ENCODE measurements at places on chromosomes 3 and 15.
A peak's percentile ranks its signal among the peaks of the same experiment; 100 is the strongest.

- no peak for DNase-seq
Measured at GRCh38 chr15:65884511-65884910, 15.2 kb downstream of the RAB11A start.

DNA sequence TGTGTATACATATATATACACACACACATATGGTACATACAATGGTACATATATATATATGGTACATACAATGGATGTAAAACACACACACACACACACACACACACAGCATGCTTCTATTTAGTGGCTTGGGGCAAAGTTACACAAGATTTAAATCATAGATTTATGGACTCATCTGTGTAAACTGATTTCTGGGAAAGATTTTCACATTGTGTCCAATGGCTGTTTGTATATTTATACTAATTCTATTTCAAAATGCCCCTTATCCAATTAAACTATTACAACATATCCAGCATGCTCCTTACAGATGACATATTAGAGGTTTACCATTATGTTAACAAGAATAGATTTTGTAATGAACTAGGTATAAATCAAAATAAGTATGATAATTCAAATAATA, 94.9 kb downstream of the ANO10 start:
- no peak for DNase-seq

GRCh38 chr3:180036671-180037455, at the start of gene PEX5L:
TSS of gene PEX5L (minus strand) at chr3:180036937. CDS start at chr3:180036599, 338 bp downstream.
- DNase-seq = peak; percentile 26

GRCh38 chr3:139052802-139053600, 8.3 kb upstream of the PRR23C start:
- DNase-seq = no peak

- DNase-seq = no peak
Measured at GRCh38 chr3:73404435-73404834, 220.3 kb downstream of the PDZRN3 start.

- DNase-seq = no peak
Measured at GRCh38 chr3:183046883-183047282, 52.4 kb downstream of the MCCC1 start.

GRCh38 chr3:186644683-186645082, 4.5 kb downstream of the FETUB start:
- DNase-seq = no peak

DNA sequence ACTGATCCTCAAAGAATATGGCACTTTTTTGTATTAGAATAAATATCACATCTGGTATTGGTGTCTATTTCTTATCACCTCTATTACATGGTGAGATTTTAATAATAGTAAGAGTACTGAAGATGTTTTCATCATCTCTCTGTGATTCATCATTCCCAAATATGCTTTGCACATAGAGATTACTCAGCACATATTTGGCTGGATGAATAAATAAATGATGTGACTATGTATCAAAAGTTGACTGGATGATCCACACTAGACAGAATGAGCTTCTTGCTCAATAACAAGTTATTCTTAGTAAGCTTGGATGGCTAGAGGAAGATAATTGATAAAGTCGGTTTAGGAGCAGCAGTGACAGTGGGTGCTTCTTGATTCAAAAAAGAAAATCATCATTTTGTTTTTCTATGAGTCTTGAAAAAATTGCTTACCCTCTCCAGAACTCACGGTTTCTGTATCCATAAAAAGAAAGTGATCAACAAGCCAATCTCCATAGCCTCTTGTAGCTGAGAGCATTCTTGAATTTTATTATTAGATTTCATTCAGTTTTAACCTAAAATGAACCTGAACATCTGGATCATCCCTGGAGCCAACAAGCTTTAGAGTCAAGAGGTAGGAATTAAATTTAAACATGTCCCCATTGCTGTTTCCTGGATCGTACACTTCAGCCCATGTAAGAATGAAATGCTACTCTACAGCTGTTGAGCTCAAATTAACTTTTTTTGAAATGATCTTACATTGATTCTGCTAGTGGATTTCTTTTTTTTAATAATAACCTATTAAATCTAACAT, 104.8 kb upstream of the OSTN start:
- DNase-seq = no peak

- DNase-seq = no peak
Measured at GRCh38 chr15:51288143-51289065, 50.0 kb downstream of the CYP19A1 start.

DNA sequence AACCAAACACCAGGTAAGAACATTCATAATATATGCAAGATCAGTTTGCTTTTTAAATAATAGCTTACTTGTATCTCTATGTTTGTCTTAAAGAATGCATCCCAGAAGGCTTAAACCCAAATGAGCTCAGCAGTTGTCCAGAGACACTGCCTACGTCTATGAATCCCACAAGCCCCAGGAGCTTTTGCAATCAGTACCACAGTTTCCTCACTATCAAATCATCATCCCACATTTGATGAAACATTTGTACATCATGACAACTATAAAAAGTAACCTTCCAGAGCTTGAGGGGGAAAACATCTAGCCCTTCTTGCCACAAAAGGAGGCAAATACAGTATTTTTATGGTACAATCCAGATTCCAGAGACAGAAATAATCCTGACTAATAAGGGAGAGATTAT, 63.7 kb downstream of the ATP8B4 start:
- no peak for DNase-seq

DNA sequence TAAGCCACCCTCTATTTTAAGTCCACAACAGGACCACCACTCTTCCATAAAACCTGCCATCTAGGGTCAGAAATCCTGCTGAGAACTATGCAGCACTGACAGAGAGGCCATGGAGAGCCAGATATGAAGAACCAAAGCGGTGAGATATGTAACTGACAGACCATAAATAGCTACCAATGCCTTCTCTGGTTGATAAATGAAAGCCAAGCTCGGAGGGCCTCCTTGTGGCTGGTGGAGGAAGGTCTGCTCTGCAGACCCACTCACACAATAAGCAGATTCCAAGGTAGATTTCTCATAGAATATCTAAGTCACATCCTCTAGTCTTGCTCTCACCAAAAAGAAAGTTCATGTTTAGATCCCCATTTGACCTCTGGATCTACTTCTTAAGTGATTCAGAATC, 38.9 kb downstream of the RYK start:
- no peak for DNase-seq

DNA sequence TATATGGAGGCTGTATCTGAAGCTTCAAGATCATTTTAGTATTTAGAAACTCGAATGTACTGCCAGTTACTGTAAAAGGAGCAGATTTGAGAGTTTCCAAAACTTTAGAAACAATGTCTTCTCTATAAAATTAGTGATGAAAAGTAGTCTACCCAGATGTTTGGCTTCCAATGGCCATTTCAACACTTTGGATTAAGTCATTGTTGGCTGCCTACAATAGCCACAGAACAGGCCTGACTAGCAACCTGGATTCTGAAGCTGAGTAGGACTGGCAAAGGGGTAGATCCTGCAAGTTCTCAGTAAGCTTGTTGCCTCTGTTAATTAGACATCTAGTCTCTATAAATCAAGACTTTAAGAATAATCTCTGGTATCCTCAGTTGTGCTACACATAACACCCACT, 239.0 kb upstream of the KCNMB2 start:
- no peak for DNase-seq

- DNase-seq = peak; percentile 14
Measured at GRCh38 chr3:159280386-159281191, 478.7 kb downstream of the MFSD1 start.

DNA sequence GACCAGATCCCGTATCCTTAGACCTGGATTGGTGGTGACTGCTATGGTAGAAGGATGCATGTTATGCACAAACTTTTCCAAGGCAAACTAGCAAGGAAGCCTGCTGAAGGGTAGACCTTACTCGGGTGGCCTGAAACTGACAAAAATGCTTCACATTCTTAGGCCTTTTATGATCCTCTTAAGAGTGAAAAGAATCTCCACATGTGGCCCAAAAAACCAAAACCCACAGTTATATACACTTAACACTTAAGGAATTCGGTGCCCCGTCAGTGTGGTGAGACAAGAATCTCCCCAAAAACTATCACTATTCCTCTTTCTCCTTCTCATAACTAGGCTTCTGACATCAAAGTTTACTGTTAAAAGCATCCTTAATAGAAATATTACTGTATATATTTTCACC, 130.1 kb upstream of the SOX2 start:
- DNase-seq = no peak

DNA sequence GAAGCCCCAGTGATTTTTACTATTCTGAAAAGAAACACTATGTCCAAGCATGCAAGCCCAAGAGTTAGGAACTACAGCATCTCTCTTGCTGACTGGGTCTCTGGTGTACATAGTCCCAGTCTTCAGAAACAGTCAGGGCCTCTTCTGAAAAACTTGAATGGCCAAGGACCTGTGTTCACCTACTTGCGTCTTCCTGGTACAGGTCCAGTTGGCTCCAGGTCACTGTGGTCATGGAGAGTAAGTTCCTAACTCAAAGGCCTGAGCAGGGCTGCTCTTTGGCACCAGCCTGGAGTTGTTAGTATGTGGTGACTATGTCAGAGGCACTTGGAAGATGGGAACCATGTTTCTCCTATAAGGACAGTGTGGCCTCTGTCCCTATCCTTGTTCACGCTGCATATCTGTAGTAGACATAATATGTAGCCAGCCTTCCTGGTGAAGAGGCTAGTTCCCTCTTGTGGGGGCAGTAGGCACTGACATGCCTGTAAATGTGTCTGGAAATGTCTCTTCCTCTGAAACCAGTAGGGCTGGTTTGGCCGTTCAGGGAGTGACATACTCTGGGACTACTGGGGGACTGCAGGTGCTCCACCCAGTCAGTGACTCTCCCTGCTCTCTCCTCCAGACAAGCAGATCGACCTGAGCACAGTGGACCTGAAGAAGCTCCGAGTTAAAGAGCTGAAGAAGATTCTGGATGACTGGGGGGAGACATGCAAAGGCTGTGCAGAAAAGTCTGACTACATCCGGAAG, 2.6 kb upstream of the RBM15B start:
- DNase-seq = no peak

DNA sequence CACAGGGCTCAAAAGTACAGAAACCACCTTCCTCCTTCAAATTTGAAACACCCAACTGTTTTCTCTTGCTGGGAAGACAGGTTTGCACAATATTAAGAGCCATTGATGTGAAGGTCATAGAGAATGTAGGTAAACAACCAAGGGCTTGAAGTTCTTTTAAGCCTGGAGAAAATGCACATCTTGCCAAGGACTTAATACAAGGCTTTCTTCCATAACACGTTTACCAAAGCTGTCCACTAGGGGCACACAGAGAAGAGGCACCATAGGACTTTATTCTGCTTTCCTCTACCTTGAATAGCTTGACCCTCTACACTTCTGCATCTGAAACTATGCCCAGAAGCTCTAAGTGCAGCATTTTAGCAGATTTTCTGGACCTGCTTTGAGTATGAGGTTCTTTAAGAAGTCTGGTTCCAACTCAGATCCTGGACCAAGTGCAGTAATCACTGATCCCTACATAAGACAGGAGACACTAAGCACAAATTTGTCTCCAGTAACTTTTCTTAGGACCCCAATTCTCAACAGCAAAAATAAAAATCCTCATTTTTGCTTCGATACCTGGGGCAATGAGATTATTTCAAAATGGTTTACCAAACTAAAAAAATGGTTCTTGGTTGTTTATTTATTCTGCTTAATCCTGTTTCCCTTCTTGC, 138.0 kb downstream of the FBN1 start:
- DNase-seq = no peak

DNA sequence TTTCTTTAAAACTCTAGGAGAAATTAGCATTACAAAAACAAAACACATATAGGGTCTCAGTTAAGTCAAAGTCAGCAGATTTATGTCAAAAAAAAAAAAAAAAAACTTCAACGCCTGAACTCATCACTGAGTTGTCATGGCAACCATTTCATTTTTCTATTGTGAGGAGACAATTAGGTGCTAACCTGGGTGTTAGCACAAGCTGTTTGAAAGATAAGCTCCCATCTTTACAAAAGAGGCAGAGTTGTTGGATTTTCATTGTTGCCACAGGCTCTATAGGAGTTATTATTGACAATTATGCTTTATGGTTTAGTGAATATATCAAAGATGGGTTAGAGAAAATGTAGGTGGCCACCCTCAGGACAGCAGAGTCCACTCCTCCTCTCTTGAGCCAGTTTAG, 806.9 kb downstream of the GRM7 start:
- no peak for DNase-seq

DNA sequence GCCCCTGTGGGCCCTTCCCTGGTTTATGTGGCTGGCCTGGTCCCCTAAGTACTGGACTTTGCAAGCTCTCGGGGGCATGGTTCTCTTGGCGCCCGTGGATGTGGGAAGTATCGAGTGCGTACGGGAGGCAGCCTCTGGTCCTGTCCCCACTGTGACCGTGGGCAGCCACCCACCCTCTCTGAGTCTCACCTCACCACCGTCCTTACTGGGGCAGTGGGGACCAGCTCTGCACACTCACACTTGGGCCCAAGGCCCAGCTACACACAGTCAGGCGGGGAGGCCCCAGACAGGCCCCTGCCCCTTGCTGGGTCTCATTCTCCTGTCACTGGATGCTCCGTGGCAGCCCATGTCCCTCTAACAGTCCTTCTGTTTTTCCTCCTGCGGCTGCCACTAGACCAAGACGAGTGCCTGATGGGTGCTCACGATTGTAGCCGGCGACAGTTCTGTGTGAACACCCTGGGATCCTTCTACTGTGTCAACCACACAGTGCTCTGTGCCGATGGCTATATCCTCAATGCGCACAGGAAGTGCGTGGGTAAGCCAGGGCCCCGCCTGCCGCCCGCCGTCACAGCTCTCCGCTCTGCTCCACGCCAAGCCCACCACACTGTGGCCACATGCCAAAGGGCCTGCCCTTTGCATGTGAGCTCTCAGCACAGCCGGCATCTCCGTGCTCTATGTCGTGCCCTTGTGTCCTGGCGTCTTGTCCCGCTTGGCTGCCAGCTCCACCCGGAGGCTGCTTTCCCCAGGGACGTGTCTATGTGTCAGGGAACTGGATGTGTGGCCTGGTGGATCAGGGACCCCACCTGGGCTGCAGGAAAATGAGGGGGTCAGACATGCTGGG, 72.7 kb downstream of the FBLN2 start:
- DNase-seq = no peak

DNA sequence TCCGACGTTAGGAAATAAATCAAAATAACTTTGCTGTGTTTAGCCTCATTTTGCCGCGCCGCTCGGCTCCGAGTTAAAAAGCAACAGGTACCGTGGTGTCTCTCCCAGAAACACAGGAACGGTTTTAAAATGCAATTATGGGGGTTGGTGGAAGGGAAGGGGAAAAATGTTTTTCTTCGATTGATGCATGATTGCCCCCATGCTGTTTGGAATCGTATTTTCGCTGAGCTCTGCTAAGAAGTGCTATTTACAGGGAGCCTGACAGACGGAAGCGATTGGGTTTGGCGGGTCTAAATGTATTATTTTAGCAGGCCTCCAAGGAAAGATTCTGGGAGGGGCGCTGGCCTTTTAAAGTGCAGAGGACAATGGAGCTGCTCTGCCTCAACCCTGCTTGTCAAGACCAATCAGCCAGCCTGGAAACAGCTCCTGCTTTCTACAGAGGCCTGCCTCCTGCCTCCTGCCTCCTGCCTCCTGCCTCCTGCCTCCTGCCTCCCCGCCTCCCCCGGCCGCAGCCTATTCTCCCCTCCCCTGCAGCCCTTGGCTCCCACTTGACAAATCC, 156.7 kb upstream of the TLE3 start:
- DNase-seq = no peak

DNA sequence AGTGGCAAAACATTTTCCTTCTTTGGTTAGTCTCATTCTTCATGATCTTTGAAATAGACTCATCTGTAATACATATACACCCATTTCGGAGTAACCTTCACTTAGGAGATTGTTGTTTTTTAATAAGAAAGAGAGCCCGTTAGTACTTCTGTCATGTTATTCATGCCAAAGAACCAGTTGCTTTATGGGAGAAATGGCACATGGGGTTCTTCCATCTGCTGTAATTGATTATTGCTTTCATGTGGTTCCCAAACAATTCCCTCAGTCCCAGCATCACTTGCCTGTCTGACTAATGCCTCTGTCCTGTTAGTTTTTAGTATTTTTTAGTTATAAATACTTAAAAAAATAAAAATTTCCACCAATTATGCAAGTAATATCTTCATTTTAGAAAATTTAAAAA, 33.8 kb upstream of the FAH start:
- no peak for DNase-seq
